ENCODE measurements at places on chromosomes 4 and X.
A peak's percentile ranks its signal among the peaks of the same experiment; 100 is the strongest.

DNA sequence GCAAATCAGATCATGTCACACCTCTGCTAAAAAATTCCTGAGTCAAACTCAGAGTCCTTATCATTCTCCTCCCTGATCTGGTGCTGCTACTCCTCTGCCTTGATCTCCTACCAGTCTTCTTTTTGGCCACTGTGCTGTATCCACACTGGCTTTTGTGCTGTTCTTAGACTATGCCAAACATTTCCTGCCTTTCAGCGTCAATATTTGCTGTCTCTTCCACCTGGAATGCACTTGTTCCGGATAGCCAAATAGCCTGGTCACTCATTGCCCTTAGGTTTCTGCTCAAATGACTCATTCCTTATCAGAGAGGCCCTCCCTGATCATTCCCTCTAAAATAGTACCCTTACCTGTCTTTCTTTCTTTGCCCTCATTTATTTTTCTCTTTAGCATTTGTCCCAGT, 24.4 kb upstream of the RP2 start:
- no peak for DNase-seq

GRCh38 chrX:17547658-17548057, 172.7 kb downstream of the NHS start:
- DNase-seq, result peak; percentile 69

DNA sequence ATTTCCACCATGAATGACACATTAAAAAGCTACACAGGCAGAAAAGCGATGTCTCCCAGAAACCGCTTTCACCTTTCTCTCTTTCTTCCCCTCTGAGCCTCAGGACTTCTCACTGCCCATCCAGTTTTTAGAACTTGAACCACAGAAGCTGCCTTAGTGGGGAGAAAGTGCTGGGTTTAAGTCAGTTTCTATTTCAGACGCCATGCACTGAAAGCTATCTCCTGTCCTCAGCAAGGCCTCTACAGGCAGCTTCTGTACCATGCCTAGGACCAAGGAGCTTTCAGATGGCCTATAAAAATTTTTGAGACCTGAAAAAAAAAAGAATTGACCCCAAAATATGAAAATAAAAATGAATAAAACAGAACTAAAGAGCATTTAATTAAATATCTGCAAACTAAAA, 34.5 kb downstream of the RAB33B start:
- no peak for DNase-seq

DNA sequence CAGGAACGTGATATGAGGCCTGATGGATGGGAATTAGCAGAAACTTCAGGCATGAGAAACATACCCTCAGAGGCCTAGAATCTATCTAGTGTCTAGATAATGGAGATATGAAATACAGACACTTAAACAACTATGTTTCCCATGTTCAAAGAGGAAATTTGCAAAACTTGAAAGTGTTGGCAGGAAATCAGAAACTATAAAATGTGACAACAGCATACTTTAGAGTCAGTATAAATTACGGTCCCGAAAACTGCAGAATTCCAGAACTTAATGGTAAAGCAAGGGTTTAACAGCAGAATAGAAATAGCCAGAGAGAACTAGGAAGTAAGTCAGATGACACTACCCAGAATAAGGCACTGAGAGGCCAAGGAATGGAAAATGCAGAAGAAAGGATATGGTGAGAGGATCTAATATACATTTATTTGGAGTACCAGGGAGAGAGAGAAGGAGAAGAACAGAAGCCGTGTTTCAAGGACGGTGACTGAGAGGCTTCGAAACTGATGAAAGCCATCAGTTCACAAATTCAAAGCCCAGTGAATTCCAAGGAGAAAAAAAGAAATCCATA, 7.4 kb downstream of the HTT-AS start:
- DNase-seq, result no peak

GRCh38 chrX:39602195-39602594, 495.6 kb downstream of the BCOR start:
- no peak for DNase-seq

GRCh38 chrX:120109378-120109777, 6.3 kb downstream of the RHOXF1 start:
- no peak for DNase-seq

DNA sequence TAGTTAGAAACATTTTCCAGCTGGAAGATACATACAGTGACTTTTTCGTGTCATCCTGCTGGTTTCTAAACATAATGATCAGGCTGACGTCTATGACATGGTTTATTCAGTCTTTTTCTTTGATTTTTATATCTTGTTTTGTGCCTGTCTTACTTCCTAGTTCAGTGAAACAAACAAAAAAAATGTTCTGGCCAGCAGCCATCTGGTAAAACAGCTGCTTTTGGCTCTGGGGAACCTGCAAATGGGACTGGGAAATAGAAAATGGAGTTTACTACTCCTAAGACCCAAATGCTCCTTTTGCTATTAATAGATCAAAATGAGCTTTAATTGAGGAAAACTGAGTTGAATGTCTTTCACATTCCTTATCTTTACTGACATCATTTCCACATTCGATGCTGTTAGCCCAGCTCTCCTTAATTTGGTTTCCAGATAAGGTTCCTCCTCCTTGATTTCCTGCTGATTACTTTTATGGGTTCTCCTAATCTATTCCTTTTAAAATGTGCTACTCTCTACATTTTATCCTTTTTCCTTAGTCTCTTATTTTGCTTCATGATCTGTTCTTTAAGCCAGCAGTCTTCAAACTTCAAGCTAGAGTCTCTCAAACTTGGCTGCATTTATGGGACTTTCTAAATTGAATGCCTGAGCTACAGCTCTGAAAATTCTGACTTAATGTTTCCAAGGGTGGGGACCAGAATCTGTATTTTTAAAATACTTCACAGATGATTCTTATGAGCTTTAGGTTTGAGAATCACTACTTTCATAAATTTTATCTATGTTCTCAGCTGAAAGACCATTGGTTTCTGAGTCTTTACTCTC, 499.5 kb downstream of the ANKRD50 start:
- no peak for DNase-seq

DNA sequence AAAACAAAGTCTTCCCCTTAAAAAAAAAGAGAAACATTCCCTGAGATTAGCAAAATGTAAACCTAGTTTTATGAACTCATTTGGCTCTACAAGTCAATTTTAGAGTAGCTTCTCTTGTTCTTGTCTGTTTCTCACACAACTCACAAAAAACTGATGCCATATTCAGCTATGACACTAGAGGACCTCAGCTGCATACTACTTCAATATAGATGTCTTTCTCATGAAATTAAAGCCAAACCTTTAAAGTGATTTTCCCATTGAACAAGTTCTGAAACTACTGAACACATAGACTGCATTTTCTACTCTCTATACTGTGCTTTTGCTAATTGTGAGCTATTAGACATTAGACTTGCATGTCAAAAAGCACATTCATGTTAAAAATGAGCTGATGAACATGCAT, 49.8 kb downstream of the TBCK start:
- DNase-seq, result no peak

GRCh38 chrX:42797651-42798269, 19.8 kb upstream of the PPP1R2C start:
- no peak for DNase-seq

DNA sequence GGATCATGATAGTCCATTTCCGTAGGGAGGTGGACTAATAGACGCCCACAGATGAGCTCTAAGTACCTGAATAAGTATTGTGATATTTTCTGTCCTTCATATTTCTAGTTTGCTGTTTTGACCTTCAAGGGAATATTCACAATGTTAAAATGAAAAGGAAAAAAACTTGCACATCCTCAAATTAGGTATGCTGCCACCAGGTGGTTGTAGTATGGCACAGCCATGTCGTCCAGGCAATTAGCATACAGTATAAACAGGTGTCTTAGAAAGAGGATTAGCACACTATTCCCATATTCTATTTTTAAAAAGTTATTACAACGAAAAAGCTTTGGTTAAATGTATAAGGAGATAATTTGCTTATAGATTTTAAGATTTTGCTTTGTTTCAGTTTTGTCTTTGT, 802.0 kb downstream of the RPA4 start:
- DNase-seq, result no peak

GRCh38 chrX:101191217-101191750, 28.3 kb upstream of the DRP2 start:
- DNase-seq, result no peak

DNA sequence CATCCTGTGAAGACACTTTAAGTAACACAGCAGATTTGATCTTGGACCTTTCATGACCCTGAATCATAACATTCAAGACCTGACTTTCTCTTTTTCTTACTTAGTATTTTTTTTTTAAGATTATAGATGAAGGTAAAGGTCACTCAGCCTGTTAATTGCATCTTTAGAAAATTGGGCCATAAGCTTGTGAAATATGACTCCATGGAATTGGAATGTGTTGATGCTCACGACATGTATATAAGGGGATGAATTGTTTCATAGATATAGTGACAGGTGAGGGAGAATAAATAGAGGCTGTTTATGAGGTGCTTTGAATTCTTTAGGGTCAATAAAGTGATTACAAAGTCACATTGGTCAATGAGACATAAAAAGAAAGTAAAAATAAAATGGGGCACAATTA, 27.7 kb upstream of the HS3ST1 start:
- DNase-seq, result no peak

DNA sequence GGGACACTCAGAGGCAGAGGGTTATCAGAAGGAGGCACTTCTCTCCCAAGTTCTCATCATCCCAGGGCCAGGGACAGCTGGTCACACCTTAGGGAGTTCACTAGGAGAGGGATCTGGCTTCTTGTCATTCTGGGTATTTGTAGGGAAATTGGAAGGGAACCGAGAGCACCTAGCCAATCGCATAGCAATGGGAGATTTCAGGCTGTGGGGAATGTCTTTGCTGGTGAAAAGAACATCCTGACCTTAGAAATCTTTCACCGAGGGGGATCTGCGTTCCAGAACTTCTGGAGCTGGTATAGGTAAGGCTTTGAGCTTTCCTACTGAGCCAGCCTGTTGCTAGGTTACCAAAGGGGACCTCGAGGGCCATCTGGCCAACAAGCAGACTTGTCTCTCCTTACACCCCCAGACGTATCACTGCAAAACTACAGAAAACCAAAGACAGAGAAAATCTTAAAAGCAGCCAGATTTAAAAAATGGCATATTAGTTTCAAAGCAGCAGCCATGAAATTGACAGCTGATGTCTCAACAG, 6.8 kb downstream of the HTT-AS start:
- no peak for DNase-seq

DNA sequence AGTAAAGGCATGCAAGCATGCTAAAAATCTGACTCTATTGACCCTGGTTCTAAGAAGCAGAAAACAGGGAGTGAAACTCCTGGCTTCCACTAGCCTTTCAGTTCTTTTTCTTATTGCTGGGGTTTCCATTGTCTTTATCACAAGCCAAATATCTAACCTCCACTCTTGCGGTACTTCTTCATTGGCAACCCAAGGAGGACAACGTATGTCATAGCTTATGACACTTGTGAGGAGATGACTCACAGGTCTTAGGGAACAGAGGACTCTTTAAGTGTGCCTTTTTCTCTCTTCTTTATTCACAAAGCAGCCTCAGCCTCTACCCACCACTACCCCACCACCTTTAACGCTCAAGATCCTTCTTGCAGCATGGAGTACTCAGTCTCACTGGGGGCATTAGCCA, 124.2 kb downstream of the GUCY2F start:
- DNase-seq, result no peak

DNA sequence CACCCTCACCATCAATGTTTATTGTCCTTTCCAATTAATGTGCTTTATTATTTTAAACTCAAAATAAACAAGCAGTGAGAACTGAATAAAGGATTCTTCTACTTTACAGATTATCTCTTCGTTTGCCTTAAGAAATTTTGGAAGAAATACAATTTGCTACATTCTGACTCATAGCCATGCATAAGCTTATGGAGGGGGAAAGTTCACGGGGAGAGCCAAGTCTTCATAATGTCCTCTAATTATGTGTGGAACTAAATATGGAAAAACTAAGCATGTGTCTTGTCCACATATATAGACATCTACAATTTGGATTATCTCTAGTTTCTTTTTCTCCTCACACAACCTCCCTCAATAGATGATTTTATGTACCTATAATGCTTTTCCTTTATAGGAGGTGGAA, 17.5 kb downstream of the CXCL13 start:
- no peak for DNase-seq

GRCh38 chrX:23980011-23980441, 47.0 kb downstream of the KLHL15 start:
- DNase-seq, result no peak

- no peak for DNase-seq
Measured at GRCh38 chrX:25158635-25159034, 142.9 kb upstream of the ARX start.

- DNase-seq, result no peak
Measured at GRCh38 chr4:4641254-4641653, 99.4 kb upstream of the STX18 start.

DNA sequence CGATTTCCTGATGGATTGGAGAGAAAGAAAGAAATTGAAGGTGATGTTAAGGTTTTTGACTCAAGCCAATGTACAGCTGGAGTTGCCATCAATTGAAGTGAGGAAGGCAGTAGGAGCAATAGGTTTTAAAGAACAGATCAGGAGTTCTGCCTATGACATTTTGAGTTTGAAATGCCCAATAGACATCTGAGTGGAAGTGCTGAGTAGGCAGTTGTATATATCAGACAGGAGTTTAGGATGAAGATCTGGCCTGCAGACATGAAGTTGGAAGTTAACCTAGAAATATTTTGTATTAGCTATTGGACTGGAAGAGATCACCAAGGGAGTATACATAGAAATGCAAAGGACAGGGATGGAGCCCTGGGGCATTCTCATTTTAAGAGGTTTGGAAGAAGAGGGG, 12.9 kb upstream of the TMSB15B start:
- no peak for DNase-seq

DNA sequence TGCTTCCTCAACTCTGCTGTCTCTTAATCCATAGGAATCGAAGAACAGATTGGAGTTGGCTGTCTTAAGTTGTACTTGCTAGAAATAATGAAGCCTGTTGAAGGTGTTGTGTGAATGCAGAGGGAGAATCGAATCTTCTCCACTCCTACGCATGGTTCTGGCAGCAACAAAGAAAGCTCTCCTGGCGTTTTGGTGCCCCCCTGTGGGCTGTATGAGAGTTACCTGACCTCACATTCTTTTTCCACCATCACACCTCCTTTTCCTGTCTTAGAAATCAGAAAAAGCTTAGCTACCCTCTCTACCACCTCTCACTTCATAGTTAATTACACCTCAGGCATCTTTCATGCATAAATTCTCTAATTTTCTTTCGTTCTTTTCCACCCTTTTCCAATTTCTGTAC, 16.3 kb downstream of the KLF8 start:
- DNase-seq, result peak; percentile 33

DNA sequence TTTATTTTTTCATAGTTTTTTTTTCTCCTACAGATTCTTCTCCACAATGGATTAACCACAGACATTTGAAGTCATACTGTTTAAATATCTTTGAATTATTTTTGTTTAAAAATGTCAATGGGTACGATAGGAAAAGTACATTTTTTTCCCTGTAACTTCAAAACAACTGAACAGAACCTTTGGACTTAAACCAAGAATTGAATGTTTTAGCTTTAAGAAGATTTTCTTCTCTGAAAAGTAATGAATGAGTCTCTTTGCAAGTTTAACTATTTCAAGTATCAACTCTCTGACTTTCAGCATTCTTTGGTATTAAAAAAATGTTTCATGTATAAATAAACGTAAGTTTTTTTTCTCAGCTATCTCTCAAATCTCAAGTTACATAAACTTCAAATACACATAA, 364.3 kb downstream of the FBXO8 start:
- no peak for DNase-seq

- no peak for DNase-seq
Measured at GRCh38 chr4:184924516-184924915, 93.8 kb upstream of the HELT start.

- DNase-seq, result no peak
Measured at GRCh38 chr4:154709550-154709949, 34.2 kb upstream of the LRAT start.
